ENCODE measurements at places on chromosomes 2 and 18.
A peak's percentile ranks its signal among the peaks of the same experiment; 100 is the strongest.

DNA sequence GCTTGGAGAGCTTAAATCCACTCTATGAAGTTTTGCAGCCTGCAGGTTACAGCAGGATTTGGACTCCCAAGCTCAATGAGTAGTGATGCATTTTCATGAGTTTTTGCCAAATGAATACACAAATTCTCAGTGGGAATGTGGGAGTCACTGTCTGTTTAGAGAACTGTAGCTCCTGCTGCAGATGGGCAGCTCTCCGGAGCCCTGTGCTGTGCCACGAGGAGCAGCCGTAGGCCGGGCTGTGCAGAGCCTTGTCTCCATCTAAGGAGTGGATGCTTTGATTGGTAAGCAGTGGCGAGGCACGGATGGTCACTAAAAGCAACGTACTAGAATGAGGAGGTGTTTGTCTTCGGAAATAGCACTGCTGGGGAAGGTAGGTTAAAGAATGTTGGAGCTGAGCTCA, 96.0 kb upstream of the NFATC1 start:
- DNase-seq, result no peak

DNA sequence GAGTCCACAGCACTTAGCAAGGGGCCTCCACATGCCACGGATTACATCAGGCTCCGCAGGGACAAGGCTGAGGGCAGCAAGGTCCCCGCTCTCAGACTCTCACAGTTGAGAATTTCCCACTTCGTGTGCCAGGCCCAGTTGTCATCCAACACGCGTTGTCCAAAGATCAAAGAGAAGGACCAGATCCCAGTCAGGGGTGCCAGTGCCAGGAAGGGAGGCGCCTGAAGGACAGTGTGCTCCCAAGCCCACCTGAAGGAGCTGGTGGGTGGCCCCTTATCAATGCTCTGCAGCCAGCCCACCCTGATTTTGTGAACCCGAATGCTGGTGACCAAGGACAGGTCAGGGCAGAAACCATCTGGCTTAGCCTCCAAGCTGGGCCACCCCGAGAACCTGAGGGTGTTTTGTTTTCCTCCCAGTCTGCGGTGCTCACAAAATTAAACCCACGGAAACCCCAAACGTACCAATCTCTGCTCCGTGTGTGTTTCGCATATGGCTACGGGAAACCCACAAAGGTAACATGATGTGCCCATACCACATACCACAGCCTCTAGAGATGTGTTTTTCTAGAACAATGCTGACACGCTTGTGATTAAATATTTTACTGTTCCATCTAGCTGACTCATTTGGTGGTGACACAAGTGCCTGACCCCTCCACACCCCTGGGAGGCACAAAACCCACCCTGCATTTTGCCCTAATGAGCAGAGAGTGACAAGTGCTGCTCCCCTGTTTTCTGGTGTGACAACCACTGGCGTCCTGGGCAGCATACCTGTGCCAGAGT, 24.5 kb downstream of the CRACDL start:
- DNase-seq, result peak; percentile 81

DNA sequence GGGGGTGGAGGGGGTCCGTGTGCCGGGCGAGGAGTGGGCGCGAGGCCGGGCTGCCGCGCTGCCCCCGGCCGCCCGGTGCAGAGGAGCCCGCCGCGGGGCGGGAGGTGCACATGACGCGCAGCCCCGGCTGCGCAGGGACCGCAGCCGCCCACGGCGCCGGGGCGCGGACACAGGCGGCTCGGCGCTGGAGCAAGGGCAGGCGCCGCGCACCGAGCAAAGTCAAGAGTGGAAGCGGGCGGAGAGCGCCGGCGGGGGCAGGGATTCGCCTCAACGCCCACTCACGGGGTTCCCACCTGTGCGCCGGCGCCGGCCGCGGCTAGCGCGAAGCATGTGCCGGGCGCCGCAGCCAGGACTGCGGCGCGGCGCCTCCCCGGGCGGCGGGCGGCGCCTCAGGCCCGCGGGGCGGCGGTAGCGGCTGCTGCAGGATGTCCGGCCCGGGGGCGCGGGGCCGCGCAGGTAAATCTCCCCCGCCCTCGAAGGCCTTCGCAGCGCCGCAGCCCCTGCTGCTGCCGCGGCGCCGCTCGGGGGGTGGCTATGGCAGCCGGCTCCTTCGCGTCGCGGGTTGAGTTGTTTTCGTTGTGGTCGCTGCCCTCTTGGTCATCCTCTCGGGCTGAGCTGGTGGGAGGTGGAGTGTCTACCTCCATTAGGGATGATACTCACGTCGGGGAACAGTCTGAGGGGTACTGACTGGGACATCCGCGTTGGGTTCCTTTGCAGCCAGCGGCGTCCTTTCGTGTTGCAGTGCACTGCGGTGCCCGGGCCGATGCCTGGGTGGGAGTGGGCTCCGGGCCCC, 216.3 kb upstream of the DTNA start:
- peak; percentile 54 for DNase-seq

GRCh38 chr18:9608728-9609127, 5.6 kb downstream of the PPP4R1 start:
- no peak for DNase-seq

DNA sequence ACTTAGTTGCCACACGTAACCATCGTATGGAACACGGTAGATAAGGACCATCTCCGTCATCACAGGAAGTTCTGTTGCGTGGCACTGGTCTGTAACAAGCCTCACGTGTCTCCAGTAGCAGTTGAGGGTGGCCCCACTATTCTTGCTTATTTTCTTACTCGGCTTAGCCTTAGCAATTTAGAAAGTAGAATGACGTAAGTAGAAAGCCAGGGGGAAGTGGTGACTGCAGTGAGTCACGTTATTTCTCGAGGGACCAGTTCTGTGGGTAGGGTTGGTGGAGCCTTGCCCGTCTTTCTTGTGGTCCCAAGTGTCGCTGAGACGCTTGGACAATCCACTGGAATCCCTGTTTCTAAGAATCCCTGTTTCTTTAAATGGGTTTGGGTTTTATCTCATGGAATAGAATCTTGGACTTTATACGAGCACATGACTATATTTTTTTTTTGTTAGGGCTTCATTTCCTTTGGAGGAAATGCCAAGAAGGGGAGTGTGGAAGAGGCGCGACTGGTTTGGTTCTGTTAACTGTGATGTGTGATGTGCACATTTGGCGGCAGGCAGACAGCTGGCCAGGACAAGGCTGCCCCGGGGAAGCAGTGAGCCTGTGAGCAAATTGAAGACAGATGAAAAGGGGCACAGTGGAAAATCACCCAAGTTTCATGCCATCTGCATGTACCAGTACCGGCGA, 96.2 kb downstream of the CABLES1 start:
- DNase-seq, result peak; percentile 12

DNA sequence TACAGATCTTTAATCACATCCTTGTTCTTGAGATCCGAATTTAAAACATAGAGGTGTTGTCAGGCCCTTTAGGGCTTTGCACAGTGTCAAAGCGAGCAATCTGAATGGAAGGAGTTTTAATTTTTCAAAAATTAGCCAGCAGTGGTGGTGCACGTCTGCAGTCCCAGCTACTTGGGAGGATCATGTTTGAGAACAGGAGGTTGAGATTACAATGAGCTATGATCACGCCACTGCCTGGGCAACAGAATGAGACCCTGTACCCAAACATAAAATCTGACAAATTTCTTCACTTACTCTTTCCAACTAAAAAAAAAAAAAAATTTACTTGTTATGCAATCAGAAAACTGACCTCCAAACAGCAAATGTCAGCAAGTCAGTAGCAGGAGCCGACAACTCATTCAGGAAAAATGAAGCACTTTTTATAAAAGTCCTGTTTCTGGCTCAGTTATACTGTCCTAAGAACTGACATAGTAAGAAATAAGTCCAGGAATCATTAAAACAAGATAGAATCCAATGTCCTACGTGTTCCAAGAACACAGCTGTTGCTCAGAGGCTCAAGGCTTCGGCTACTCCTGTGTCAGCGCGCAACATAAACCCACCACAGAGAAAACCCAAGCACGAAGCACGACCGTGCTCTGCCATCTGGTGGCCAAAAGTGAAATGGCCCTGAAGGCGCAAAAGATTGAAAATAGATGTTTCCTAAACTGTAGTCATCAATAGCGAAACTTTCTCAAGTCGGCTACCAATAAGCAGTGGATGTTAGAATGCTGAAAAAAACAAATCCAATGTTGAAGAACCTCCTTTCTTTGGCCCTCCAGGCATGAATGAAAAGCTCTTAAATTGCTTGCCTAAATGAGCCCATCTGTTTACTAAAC, 138.1 kb downstream of the INO80D start:
- peak; percentile 35 for DNase-seq

DNA sequence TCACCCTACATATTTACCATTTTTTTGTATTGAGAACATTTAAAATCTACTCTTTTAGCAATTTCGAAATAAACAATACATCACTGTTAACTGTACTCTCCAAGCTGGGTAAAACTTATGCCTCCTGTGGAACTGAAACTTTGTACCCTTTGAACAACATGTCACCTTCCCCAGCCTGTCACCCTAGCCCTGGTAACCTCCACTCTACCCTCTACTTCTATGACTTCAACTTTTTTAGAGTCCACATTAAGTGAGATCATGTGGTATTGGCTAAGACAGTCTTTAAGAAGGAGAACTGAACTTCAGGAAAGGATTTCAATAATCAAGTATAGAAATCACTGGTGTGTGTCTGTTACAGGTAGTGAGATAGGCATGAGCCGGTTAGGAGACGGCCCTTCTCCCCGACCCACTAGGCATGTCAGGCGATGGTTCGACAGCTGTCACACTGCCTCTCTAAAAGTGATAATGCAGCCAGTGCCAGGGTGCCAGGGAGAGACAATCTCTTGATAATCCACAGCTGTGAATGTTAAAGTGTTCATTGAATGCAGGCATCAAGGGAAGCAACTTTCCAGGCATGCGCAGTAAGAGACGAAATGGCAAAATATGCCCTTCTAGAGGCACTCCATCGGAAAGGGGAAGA, 74.6 kb upstream of the RNF152 start:
- DNase-seq, result no peak

DNA sequence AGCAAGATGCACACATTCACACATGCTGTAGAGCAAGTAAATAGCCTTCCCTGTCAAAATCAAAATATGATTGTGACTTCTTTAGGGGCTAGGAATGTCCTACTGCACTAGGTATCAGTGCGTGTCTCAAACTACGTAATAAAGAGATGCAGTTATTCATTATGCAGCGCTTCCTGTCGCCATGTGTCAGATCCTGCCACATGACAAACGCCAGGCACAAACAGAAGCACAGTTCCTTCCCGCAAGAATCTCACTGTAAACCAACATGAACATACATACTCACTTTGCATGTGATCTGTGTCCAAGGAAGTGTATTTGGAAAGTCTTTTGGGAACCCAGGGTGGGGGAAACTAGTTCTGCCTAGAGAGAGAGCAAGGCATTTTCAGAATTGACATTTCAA, 599.9 kb downstream of the RNF144A start:
- DNase-seq, result no peak

DNA sequence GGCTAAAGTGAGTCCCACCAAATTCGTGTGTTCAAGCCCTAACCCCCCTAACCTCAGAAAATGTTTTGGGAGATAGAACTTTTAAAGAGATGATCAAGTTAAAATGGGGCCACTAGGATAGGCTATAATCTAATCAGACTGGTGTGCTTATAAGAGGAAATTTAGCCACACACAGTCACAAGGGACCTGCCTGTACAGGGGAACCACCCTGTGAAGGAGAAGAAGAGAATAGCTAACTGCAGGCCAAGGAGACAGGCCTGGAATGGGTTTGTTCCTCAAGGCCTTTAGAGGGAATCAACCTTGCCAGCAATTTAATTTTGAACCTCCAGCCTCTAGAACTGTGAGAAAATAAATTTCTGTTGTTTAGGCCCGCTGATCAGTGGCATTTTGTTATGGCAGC, 36.0 kb upstream of the TANK start:
- no peak for DNase-seq

DNA sequence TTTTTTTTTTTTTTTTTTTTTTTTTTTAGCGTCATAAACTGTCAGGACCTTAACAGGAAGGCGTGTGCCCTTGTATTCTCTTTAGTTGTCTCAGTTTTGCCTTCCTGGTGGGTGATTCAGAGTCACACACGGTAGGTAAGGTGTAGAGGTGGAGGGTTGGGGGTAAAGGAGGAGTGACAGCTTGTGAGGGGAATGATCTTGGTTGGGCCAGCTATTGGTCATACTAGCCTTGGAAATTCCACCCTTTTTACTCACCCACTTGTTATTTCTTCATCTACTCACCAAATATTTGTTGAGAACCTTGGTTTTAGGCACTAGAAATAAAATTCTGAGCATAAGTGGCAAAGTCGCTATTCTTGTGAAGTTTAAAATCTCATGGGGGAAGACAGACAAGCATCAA, 22.2 kb downstream of the SMIM21 start:
- DNase-seq, result peak; percentile 54

GRCh38 chr2:159065313-159065712, 96.9 kb downstream of the TANC1 start:
- DNase-seq, result no peak

- peak; percentile 66 for DNase-seq
Observed at GRCh38 chr2:113138428-113139322, 11.3 kb downstream of the IL1RN start.

GRCh38 chr2:206040525-206040924, 45.4 kb downstream of the INO80D start:
- no peak for DNase-seq

GRCh38 chr18:7025194-7025593, 92.4 kb downstream of the LAMA1 start:
- no peak for DNase-seq

GRCh38 chr2:154758871-154759270, 60.4 kb downstream of the KCNJ3 start:
- DNase-seq, result no peak

DNA sequence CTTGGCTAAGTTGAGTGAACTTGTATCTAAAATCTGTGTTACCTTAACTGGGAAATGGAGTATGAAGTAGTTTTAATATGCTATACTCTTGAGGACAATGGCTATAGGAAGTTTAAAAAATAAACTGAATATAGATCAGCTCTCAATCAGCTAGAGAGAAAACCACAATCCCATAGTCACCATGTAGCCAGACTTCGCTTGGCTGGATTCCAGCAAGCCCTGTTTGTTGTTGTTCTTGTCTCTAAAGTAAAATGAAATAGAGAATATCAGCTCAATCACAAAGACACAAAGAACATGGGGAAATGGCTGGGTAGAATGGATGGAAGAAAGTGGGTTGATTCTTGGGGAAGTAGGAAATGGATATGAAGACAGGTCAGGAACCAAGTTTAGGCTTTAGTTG, 234.9 kb downstream of the PHLPP1 start:
- DNase-seq, result no peak

DNA sequence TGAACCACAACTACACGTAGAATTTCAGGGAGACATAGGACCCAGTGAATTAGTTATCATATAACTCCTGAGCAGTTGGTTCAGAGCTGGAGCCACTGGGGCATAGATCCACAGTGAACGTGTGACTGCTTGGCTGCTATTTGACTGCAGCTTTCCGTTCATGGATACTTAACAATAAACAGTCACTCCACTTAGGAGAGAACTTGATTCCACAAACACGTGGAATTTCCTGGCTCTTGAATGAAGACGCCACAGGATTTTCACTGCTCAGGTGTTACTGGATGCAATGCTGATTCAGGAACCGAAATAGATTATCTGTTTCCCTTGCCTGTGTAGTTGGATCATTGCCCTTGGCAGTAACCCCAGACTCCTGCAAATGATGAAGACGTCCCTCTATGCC, 679.1 kb upstream of the ZEB2 start:
- no peak for DNase-seq
